GM06990 (cell line): ENCODE measurements at places on chromosomes 11 and 22.

GRCh38 chr11:2730272-2731129 is 30.7 kb upstream of the KCNQ1OT1 start:
- DNase-seq = no peak

- DNase-seq = no peak
Measured at GRCh38 chr22:17829695-17830042, 55.4 kb upstream of the BID start.

DNA sequence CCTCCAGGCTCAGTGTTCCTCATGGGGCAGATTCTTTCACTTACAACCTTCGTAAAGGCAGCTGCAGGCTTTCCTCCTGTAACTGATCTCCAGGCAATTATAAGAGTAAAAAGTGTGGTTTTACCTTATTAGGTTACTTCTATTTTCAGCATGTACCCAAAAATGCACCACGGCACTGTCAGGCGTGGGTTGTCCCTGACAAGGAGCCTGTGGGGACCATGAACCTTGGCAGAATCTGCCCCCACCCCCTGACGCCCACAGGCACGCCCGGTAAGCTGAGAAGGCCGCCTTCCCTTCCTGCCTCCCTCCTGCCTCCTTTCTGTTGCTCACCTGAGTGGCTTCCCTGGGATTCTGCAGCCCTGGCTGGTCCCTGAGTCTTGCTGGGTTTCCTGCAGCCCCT is 1383.3 kb downstream of the TBC1D22A start:
- no peak for DNase-seq

DNA sequence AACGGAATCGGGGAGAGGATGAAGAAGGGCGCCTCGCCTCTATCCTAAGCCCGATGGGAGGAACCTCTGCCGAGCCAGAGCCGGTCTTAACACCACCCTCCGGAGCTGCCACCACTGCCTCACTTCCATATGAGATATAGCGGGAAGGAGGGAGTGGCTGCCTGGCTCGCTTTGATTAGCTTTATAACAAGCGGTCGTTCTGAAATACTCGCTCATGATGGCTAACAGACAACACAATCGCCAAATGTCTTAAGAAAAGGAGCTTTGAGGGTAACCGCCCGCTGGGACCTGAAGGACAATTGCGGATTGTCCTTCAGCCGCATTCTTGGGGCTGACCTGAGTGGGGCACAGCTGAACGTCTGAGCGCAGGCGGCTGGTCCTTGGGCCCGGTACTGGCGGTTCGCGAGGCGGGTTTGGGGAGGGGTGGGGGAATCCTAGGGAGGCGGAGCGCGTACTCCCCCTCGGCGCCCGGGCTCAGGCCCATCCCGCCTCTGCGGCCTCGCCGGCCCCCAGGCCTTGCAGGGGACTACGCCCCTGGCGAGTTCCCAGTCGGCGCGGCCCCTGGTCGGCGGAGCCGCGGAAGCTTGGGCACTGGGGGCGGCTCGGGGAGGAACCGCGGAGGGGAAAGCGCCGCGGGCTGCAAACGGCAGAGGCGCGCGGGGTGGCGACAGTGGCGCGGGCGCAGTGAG is at the start of gene PLAAT5:
Gene PLAAT5 (minus strand): TSS at position 617 of the 689 bp plus-strand sequence. CDS start 133 bp downstream, at position 484.
- no peak for DNase-seq

- DNase-seq = no peak
Measured at GRCh38 chr11:17783878-17784277, 49.3 kb downstream of the KCNC1 start.
